ENCODE measurements at places on chromosomes 7 and 10. TPM values are rescaled to one million over a fixed set of nuclear protein-coding genes. Genes with fewer than 3 reads are reported as not detected.

SEMA3E gene
- total RNA-seq, result not detected

TMEM236 gene
- total RNA-seq, result 0.13 TPM

IGFBP3 gene
- total RNA-seq, result 0.90 TPM

IFIT5 gene
- 22.5 TPM for total RNA-seq

GRM3 gene
- not detected for total RNA-seq

PDE6C gene
- not detected for total RNA-seq

PROSER2 gene
- 0.74 TPM for total RNA-seq
